D721Med (cell line): ENCODE measurements at places on chromosomes 13 and 19.

DNA sequence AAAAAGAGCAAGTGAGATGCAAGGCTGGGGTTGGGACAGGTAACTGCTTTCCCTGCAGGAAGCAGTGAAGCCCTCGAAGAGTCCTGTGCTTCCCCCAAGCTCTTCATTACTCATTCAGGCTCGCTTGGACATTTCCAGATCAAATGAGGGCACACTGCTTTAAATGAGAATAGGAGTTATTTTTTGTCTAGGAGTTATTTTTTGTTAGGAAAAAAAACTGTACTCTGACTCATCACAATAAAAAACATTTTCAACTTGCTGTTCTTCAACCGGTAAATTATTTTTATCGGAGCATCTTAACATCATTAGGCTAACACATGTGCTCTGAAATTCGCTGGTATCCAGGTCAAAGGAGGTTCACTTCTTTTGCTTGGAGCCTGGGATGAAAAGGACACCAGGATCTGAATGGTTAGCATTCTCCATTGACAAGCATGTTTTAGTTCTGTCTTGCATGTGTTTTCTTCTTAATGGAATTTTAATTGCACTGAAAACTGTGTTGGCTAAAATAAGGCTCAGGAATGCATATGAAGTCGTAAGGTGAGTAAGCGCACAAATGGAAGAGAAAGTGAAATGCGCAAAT lies 80.7 kb upstream of the STK24 start:
- DNase-seq = no peak

GRCh38 chr19:1851654-1852580 lies 3.6 kb upstream of the REXO1 start:
- DNase-seq = no peak

DNA sequence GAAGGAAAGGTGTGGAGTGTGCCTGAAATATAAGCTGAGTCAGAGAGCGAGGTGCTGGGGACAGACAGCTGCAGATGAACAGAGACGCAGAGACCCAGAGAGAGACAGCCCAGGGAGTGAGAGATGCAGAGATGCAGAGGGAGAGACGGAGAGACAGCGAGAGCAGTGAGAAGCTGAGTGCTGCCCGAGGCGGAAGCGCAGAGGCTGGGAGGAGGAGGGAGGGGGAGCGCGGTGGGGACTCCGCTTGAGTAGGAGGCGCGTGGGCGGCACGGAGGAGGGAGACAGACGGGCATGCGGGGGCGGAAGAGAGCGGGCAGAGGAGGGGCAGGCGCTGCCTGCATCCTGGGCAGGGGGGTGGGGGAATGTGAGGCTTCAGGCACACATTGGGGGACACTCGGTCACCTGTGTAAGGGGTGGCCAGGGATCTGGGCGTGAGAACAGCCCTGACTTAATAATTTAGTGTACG lies 25.7 kb downstream of the SLC8A2 start:
- DNase-seq = no peak

DNA sequence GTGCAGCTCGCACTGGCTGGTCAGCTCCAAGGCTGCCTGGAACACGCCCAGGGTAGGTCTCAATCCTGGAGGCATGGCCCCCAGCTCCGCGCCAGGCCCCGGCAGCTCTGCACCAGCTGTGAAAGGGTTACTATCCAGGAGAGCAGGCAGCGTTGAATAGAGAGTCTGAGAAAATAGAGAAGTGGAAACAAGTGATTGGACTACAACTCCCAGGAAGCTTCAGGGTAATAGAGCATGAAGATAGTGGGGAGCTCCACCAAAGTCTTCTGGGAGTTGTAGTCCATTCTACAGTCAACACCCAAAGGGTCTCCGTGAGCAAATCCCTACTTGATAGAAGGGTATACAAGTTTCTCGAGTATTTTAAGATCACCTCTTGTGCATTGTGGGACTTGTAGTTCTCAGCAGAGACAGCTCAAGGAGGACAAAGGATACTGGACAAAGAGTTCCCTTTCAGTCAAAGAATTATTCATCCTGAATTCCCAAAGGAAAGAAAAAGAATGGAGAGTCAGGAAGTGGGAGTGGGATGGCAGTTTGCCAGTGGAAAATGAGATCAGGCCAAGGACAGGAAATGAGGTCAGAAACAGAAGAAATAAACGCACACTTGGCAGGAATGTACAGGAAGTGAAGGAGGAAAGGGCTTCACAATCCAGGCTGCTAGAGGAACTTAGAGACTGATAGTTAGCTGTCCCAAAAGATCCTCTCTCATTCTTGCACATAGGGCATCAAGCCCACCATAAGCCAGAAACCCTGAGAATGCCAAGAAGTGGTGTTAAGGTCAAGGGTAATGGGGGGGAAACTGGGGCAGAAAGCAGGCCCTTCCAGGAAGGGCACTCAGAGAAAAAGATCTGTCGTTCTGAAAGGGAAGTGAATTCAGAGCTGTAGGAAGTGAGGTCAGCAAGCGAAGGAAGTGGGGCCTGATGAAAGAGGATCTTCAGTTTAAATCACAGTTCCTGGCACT lies 5.5 kb upstream of the MAMSTR start:
- no peak for DNase-seq

DNA sequence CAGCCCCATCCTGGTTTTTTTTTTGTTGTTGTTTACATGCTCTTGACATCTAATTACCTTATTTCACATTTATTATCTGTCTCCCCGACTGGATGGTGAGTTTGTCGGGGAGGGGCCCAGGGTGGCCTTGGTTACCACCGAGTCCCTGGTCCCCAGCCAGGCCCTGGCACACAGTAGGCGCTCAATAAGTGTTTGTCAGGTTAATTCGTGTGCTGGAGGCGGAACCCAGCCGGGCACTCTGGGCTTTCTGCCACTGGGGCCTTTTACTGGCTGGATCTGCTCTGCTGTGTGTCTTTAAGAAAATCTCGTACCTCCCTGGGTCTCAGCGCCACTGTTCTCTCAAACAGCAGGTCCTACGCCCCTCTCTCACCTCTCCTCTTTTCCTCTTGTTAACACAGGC lies 4.6 kb downstream of the NRTN start:
- DNase-seq = no peak

GRCh38 chr13:32650705-32651311 lies 64.6 kb downstream of the PDS5B start:
- no peak for DNase-seq

- DNase-seq = no peak
Measured at GRCh38 chr13:44873461-44873860, 115.8 kb downstream of the NUFIP1 start.

- no peak for DNase-seq
Measured at GRCh38 chr19:10776900-10777650, 58.9 kb downstream of the TMED1 start.

DNA sequence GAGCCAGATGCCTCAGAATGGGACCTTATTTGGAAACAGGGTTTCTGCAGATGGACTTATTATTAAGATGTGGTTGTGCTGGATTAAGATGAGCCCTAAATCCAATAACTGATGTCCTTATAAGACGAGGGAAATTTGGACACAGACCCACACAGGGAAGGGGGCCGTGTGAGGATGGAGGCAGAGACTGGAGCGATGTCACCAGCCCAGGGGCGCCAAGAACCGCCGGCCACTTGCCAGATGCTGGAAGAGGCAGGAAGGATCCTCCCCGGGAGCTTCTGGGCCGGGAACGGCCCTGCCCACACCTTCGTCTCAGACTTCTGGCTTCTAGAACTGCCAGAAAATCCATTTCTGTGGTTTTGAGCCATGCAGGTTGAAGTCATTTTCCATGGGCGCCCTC lies 26.6 kb downstream of the GNG7 start:
- no peak for DNase-seq

DNA sequence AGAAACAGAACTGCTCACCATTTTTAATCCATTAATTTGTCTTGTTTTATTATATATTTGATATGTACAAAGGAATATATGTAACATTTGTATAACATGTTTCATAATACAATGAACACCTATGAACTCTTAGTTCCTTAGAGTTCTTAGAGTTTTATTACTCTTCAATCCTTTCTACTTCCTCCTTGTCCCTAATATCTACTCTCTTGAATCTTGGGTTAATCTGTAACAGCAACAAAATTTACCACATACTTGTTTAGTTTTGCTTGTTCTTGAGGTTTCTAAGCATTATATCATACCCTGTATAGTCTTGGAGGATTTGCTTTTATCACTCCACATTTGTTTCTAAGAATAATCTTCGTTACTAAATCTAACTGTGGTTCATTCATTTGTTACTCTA lies 151.4 kb downstream of the PDS5B start:
- no peak for DNase-seq

GRCh38 chr19:27740396-27740795 lies 1472.6 kb downstream of the UQCRFS1 start:
- no peak for DNase-seq

DNA sequence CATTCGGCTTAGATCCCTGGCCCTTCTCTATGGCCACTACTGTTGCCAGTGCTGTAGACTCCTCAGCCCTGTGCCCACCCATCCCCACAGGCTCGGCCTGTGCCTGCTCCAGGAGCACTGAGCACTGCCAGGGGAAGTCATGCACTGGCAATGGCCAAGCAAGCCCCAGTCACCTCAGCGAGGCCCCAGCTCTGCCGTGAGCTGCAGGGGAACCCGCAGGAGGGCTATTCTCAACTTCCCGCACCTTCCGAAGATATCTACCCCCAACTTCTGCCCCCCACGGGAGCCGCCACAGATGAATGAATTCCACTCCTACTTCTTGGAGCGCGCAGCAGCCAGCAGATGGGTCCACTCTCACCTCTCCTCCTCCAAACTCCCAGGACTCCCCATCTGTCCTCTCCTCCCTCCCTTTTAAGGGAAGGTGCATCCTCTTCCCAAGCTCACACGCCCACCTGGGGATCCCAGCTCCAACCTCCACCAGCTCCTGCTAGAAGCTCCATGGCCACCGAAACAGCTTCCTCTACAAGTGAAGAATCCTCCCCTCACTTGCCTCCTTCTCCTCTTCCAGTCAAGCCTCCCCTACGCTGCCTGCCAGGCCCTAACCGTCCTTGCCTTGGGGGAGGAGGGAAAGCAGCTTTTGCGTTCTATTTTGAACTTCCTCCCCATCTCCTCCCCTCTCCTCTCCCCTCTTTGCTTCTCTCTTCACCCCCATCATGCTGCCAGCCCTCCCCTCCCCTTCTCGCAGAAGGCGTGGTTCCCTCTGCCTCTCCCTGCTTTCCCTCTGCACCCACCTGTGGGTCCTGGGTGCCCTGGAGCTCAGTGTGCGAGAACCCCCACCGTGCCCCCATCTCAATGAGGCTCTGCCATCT lies 52.2 kb downstream of the PEPD start:
- no peak for DNase-seq

DNA sequence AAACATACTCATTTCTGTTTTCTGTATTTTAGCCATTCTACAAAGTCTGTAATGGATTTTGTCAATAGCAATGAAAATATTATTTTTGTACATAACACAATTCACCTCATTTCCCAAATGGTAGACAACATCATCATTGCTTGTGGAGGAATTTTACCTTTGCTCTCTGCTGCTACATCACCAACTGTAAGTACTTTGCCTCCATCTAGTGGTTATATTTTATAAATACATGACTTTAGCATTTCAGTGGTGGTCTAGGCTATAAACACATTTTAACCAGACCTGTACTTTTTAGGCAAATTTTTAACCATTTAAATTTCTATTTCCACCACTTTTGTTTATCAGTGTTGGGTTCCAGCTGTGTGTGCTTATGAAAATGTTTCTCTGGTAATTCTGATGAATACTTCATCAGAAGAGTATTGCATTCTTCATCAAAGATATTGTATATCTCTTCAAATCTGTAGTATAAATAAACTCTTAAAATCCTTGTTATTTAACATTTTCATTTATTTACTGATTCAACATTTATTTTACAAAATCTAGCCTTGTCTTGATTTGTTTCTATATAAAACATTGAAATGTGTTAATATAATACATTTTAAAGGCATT lies 222.4 kb downstream of the NBEA start:
- DNase-seq = no peak

DNA sequence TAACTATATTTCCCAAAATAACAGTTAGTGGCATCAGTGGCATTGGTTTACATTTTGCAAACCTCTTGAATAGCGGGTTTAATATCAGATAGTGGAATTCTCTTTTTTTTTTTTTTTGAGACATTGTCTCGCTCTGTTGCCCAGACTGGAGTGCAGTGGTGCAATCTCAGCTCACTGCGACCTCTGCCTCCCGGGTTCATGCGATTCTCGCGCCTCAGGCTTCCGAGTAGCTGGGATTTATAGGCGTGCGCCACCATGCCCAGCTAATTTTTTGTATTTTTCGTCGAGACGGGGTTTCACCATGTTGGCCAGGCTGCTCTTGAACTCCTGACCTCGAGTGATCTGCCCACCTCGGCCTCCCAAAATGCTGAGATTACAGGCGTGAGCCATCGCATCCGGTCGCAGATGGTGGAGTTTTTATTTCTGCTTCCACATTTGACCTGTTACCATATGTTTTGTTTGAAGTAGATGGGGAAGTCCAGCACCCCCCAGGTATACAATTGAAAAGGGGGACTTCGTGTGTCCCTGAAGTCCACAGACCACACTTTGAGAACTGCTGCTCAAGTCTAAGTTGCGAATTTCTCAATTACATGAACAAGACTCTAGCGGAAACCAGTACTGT lies 40.5 kb upstream of the XPO4 start:
- DNase-seq = no peak

DNA sequence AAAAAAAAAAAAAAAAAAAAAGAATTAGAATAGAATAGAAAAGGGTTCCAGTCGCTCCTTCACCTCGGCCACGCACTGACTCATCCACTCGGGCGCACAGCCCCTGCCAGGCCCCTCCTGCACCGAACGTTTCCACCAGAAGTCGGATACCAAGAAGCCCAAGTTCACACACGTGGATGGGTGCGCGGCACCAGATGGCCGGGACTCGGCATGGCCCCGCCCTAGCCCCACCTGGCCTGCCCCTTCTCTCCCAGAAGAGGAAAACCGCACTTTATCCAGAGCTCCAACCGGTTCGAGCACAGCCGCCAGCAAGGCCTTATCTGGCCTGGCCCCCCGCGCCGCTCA lies 5.9 kb downstream of the PRR36 start:
- DNase-seq = no peak

DNA sequence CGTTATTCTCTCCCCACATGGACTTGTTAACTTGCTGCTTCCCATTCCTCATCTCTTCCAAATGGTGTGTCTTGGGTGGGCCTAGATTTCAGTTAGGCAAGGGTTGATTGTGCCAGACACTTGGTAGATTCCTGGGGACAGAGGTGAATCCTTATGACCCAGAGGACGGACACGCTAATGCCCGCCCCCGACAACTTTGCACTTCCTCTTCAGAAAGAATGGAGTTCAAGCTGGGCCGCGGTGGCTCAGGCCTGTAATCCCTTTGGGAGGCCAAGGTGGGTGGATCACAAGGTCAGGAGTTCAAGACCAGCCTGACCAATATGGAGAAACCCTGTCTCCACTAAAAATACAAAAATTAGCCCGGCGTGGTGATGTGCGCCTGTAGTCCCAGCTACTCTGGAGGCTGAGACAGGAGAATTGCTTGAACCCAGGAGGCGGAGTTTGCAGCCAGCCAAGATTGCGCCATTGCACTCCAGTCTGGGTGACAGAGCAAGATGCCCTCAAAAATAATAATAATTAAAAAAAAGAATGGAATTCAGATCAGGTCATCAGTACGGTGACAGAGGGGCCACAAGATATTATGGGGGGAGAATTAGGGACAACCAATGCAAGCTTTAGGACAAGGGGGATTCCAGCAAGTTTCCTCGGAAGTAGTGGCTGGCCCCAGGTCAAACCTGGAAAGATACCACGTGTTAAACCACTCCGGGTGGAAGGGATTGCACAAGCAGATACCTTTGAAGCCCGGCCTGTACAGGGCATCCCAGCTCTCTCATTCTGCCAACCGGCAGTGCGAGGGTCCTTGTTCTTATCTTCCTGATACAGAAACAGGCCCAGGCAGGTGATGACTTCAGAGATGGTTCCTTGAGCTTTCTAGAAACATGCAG lies 2.7 kb downstream of the MYO9B start:
- DNase-seq = no peak
